GM13977 (cell line): ENCODE measurements at places on chromosomes 11 and 22.

DNA sequence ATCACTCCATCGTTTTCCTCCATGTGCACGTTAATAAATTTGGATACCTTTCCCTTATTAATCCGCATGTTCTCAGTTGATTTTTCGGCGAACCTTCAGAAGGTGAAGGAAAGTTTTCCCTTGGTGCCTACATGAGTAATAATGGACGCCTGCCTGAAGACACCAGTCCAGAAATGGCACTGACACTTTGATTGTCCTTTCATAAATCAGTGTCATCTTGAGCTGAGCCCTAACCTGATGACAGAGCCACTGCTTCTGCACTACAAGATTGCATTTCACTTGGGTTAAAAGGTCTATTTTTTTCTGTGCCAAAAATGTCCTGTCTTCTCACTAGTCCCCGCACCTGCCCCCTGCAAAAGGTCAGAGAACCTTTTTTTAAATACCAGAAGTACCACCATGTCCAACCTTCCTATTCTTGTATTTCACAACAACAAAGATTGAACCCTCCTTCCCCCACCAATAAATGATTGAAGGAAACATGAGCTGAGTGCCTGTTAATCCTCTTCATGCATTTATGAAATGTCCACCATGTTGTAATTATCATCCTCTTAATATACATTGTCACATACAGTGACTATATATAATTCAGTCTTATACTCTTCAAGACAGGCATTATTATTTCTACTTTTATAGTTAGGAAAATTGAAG lies 219.9 kb upstream of the UBASH3B start:
- no peak for DNase-seq

DNA sequence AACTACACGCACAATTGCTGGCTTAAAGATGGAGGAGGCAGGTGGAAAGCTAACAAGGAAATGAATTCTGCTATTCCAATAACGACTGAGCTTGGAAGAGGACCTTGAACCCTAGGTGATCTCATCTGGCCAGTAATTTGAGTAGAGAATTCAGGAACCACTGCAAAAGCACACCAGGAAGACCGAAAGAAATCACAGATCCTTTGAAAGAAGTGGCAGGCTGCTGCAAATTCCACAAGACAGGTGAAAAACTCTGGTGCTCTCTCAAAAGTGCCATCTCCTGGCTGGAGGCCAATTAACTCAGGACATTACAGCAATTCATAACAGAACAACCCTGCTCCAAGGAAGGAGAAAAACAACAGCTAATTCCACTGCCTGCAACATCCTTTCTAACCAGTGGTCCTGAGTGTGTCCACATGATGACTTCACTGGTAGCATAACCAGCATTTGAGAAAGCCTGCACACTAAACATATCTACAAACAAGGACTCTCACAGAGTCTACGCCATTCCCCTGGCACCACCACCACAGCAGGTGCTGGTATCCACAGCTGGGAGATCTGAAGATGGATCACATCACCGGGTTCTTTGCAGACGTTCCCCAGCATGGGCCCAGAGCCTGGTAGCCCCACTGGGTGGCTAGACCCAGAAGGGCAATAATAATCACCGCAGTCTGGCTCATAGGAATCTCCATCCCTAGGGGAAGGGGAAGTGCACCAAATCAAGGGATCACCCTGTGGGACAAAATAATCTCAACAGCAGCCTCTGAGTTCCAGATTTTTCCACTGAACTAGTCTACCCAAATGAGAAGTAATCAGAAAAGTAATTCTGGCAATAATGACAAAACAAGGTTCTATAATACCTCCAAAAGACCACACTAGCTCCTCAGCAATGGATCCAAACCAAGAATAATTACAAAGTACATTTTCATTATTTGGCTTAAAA lies 44.9 kb upstream of the CLTCL1 start:
- no peak for DNase-seq

- no peak for DNase-seq
These were observed 9.1 kb upstream of the SLC43A3 start for GRCh38 chr11:57436031-57436430.

GRCh38 chr22:36536717-36537116 lies 7.8 kb upstream of the EIF3D start:
- DNase-seq = no peak

DNA sequence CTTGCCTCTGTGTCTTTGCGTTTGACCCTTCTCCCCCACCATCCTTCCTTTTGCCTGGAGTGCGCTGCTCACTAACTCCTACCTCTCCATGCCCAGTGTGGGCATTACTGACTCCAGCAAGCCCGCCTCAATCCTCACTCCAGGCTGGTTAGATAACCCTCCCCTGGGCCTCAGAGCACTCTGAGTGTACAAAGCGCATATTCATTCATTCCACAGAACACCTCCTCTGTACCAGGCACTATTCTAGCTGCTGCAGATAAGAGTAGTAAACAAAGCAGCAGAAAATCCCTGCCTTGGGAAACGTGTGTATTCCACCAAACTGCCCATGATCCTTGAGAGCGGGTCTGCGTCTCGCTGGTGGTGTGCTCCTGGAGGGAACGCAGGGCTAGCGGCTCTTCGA lies 3.2 kb downstream of the SLC22A8 start:
- DNase-seq = no peak

GRCh38 chr11:97345032-97345431 lies 955.2 kb downstream of the JRKL start:
- no peak for DNase-seq

DNA sequence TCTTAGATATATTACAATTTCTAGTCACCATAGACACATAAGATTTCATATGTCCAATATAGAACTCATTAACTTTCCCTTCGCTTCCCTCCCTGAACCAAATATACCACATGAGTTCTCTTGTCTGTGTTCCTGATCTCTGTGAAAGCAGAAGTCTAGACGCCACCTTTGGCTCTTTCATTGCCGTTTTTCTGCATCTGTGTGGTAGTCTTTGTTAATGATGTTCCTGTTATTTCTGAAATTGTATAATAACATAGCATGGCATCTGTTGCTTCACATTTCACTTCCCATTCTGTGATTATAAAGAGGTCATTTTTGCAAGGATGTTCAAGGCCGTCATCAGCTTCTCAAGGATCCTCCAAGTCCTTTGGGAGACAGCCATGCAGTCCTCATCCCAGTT lies 58.5 kb downstream of the NCAM1 start:
- no peak for DNase-seq

GRCh38 chr11:128463979-128464378 lies 123.4 kb downstream of the ETS1 start:
- no peak for DNase-seq

- DNase-seq = peak; percentile 78
These were observed 19.5 kb downstream of the PIK3IP1 start for GRCh38 chr22:31272522-31273446.

- no peak for DNase-seq
These were observed 236.8 kb downstream of the CASP12 start for GRCh38 chr11:104661471-104661870.

- DNase-seq = no peak
These were observed 53.1 kb downstream of the MAP6 start for GRCh38 chr11:75615751-75616150.

GRCh38 chr11:10494636-10495463 lies 39.8 kb downstream of the AMPD3 start:
- DNase-seq = no peak

- no peak for DNase-seq
These were observed 12.3 kb downstream of the MB start for GRCh38 chr22:35604621-35605368.

GRCh38 chr11:44589301-44589700 lies 23.8 kb downstream of the CD82 start:
- DNase-seq = no peak

GRCh38 chr22:33492210-33492651 lies 428.0 kb downstream of the LARGE1 start:
- DNase-seq = no peak

GRCh38 chr11:76376746-76377558 lies 4.0 kb downstream of the THAP12 start:
- no peak for DNase-seq

- DNase-seq = no peak
These were observed 108.2 kb downstream of the PAX6 start for GRCh38 chr11:31702966-31703365.

GRCh38 chr11:47714554-47715081 lies 551 bp downstream of the AGBL2 start:
- no peak for DNase-seq

GRCh38 chr11:31820438-31820818 lies 9.3 kb upstream of the PAX6 start:
- DNase-seq = peak; percentile 20

- no peak for DNase-seq
These were observed 49.9 kb upstream of the FADD start for GRCh38 chr11:70153133-70153727.

DNA sequence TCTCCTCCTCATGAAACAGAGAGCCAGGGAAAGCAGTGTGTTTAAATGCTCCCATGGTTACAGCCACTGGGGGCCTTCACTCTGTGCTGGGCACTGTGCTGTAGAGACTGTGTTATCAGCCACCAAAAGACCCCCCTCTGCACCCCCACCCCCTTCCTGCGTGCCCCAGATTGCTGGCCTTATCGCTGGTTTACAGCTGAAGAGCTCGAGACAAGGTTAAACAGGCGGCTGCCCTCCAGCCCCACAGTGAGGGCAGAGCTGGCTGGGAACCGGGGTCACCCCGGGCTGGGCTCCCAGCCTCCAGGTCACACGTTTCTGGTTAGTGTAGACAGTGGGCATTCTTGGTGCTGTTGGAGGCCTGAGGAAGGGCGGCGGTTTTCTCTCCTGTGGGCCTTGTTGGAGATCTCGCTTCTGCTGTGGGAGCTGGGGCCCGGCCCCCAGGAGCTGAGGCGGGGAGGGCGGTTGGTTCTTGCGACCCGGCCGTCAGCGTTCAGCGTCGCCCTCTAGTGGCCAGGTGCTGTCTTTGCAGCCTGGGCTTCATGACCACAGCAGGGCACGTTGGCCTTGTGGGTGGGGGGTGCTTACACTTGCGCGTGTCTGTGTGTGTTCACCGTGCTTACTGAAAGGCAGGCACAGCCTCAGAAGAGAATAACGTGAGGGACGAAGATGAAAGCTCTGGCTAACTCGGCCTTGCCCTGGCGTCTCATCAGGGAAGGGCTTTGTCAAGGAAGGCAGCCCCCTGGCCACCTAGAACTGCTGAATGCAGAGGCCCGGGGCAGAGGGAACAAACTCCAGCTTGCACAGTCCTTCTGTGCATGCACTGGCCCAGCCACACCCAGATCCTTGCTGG lies 40.8 kb downstream of the TBC1D22A start:
- DNase-seq = peak; percentile 85

- DNase-seq = no peak
These were observed 197.4 kb downstream of the ADAMTS15 start for GRCh38 chr11:130645843-130646197.

- DNase-seq = no peak
These were observed 30.9 kb upstream of the GRAMD4 start for GRCh38 chr22:46589141-46589748.

DNA sequence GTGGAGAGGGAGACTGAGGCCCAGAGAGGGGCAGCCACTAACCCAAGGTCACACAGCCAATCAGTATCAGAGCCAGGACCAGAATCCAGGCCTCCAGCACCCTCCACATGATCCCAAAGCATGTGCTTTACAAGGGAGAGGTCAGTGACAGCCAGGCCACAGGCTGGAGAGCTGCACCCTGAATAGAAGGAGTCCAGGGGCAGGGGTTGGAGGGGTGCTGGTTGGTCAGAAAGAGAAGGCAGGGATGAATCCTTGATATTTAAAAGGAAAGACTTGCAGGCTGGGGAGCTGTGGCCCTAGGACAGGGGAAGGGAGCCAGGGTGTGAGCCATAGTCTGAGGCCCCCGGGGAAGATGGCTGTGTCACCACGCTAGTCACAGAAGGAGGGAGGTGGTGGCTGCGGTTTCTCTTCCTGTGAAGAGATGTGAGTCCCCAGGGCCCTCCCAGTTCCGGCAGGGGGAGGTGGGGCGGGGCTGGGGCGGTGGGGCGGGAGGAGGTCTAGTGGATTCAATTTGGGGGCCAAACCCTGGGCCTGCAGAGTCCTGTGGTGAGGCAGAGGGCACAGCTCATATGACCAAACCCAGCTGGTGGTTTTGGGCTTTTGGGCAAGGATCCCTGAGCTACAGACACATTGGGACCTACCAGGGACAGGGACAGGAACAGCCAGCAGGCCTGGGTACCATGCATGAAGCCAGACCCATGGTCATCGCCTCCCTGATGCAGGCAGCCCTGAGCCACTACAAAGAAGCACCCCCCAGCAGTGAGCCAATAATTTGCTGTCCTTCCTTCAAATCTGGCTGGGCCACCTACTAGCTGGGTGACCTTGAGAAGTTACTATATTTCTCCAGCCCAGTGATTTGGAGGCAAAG lies 14.0 kb downstream of the RAC2 start:
- DNase-seq = peak; percentile 87

GRCh38 chr11:81495699-81496292 lies 1237.9 kb downstream of the FAM181B start:
- DNase-seq = no peak

- DNase-seq = no peak
These were observed 53.4 kb downstream of the DGCR2 start for GRCh38 chr22:19068784-19069271.

DNA sequence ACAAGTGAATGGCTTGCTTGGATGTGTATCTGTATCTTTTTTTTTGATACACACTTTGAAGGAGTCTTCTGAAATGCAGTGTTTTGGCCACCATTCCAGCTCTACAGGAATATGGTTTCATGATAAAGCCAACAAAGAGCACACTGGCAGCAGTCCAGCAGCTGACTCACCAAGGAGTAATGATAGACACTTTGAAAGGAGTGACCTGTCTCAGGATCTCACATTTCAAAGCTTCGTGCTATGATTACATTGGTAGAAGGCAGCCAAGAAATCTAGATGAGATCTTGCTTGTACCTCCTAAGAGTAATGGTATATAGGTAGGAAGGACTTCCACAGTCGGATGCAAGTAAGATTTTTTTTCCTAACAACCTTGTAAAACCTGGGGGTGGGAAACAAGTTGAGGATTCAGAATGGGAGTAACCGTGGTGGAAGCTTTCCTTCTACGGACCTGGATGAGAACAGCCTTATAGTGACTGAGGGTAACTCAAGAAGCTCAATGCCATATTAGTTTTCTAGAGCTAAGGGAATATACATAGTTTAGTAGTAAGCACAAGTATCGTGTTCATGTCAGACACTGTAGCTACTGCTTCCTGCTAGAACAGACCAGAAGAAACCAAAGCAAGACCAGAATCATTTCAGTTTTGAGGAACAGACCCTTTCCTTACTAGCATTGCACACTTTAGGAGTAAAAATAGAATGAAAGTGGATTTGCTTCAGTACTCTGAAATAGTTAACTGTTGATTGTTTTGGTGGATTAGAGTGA lies 25.0 kb downstream of the MTMR3 start:
- peak; percentile 13 for DNase-seq

- no peak for DNase-seq
These were observed 8.3 kb upstream of the DCHS1 start for GRCh38 chr11:6663794-6664469.
